ENCODE measurements at places on chromosomes 11 and 22.

- DNase-seq, result no peak
Measured at GRCh38 chr11:2913019-2913431, 16.2 kb downstream of the PHLDA2 start.

DNA sequence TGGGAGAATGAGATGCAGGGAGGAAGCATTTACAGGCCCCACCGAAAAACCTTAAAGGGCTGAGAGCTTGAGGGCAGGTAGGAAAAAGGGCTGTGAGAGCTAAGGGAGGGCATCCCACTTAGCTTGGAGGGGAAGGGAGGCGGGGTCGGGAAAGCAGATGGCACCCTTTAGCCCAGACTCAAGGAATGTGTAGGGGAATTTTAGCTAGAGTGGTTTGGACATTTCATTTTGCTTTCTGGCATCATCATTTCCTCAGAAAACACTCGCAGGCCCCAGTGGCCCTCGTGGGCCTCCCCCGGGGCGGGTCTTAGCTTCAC is 846 bp upstream of the STIM1 start:
- DNase-seq, result no peak

GRCh38 chr11:1847926-1848639 is 4.8 kb upstream of the LSP1 start:
- DNase-seq, result no peak

GRCh38 chr11:107496011-107496410 is 38.4 kb upstream of the CWF19L2 start:
- no peak for DNase-seq

GRCh38 chr11:122234257-122234656 is 118.2 kb upstream of the BLID start:
- DNase-seq, result no peak

DNA sequence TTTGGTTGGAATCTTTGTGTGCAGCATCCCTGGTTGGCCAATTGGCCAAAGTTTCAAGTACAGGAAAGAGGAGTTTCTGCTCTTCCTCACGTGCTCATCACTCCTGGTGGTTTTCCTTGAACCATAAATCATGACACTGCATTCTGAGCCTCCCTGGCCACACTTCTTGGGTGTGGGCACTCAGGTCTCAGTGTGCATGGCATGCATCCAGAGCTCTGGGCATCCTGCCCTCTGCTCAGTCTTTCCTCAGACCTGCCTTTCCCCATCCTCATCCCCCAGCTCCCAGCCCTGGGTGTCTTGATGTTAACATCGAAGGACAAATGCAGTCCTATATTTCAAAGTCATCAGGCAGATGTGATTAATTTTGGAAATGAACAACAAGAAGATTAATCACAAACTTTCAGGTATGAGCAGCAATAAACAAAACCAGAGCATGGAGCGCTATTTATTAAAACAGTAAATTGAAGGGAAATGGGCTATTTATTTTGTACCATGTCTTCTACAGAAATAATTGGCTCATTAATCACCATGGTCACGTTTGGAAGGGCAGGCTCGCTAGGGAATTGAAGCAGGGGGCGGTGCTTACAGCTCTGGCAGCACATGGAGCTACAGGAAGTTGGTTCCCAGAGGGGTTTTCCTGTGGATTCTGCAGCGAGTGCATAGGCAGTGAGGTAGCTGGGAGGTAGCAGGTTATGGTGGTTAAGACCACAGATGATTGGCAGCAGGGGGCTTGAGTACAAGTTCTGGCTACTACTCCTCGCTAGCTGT is 89.6 kb downstream of the CSNK2A3 start:
- DNase-seq, result peak; percentile 32

- DNase-seq, result no peak
Measured at GRCh38 chr11:62712861-62713260, 5.4 kb downstream of the GNG3 start.

- no peak for DNase-seq
Measured at GRCh38 chr22:23098718-23099530, 28.6 kb downstream of the GNAZ start.

- DNase-seq, result no peak
Measured at GRCh38 chr11:72426758-72427157, 7.6 kb downstream of the CLPB start.

DNA sequence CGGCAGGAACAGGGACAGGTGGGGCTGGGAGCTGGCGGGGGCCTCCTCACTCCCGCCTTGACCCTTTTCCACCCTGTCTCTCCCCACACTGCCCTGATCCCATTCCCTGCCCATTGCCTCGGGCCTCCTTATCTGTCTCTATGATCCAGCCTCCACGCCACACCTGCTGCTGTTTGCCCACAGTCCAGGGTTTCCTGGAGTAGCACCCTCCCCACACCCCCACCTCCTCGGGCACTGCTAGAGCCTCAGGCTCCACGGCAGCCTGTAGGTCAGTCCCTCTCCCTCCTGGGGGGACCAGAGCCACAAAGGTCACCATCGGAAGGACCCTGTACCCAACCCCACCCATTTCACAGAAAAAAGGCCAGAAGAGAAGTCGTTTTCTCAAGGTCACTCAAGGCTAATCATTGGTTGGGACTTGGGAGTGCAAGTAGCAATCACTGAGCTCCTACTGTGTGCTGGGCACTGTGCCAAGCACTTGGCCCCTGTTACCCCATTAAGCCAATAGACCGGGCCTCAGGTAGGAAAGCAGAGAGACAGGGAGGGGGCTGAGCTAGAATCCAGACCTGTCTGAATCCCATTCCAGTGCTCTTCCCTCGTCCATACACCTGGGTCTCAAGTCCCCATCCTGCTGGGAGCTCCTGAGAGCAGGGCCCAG is 71.8 kb downstream of the PDE2A start:
- DNase-seq, result no peak

DNA sequence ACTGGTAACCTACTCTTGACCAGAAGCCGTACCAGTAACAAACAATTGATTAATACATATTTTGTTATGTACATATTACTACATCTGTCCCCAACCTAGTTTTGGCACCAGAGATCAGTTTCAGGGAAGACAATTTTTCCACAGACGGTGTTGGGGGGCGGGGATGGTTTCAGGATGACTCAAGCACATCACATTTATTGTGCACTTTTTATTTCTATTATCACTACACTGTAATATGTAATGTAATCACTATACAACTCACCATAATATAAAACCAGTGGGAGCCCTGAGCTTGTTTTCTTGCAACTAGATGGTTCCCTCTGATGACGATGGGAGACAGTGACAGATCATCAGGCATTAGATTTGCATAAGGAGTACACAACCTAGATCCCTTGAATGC is 15.5 kb downstream of the DGCR8 start:
- no peak for DNase-seq

- DNase-seq, result peak; percentile 66
Measured at GRCh38 chr11:116563028-116563711, 209.6 kb downstream of the BUD13 start.

GRCh38 chr11:7787239-7787638 is 9.5 kb downstream of the OR5P2 start:
- no peak for DNase-seq

GRCh38 chr11:130633466-130633865 is 185.0 kb downstream of the ADAMTS15 start:
- DNase-seq, result no peak

- no peak for DNase-seq
Measured at GRCh38 chr11:64768300-64768694, 8.5 kb upstream of the PYGM start.

GRCh38 chr11:26442131-26442530 is 110.2 kb downstream of the ANO3 start:
- DNase-seq, result no peak

- peak; percentile 88 for DNase-seq
Measured at GRCh38 chr11:64007629-64008282, 21.5 kb downstream of the OTUB1 start.

GRCh38 chr11:73059915-73060314 is 82.2 kb downstream of the FCHSD2 start:
- DNase-seq, result no peak

- no peak for DNase-seq
Measured at GRCh38 chr11:130534551-130534950, 86.1 kb downstream of the ADAMTS15 start.

DNA sequence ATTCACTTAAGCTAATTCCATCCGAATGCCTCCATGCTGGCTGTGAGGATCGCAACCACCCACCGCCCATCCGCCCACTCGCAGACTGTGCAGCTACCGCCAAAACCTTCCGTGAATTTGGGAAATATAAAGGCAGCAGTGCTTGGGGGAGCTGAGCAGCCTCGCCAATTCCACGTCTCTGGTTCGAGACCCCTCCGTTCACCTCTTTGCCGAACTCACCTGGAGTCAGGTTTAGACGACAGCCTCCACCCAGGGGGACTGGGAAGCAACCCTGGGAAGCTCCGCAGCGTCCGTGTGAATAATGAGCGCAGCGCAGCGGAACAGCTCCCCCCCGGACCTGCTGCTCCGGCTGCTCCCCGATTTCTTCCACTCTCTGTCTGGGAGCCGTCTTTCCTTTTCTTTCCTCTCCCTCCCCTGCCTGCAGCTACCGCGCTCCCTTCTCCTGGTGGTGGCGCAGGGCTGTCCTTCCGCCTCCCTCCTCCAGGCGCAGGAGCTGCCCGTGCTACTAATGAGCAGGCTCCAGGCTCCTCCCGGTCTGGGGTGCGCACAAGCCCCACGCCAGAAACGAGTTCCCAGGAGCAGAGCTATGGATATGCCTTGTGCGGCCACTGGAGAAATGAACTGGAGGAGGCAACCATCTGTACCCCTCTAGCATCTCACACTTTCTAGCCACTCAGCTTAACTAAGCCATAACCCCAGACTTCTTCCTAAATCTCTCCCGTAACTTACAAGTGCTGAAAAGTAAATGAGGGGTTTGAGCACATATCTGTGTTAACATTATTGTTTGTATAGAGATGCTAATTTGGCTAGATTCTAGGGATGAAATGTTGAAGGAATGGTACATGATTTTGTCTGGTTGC is 107.3 kb downstream of the XKR3 start:
- peak; percentile 26 for DNase-seq

DNA sequence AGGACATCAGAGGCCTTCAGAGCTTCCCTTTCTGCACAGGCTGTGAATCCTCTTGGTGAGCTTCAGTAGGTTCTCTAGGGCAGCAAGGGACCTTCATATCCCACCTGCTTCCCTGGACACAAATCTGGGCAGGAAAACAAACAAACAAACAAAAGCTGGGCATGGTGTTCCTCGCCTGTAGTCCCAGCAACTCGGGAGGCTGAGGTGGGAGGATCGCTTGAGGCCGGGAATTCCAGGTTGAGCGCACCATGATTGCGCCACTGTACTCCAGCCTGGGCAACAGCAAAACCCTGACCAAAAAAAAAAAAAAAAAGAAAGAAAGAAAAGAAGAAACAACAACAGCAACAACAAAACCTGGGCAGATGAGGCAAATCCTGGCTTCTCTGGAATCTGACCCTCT is 92.9 kb downstream of the CEP164 start:
- no peak for DNase-seq

GRCh38 chr11:126147208-126148111 is 64.0 kb downstream of the RPUSD4 start:
- DNase-seq, result no peak

DNA sequence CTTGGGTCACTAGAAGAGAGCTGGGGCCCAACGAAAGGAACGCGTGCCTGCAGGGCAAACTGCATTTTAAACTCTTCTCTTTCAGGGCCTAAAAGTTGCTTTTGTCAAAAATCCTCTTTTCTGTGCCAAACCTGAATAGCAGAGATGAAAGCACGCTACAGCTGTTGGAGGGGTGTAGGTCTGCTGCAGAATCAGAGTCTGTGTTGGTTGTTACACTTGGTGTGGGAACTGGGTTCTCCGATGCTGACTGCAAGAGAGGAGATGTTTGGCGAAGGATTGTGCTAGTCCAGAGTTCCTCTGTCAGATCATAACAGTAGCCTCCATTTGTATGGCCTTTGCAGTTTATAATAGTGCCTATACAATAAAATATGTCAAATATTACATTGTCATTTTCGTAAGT is 41.8 kb downstream of the BARX2 start:
- DNase-seq, result no peak

GRCh38 chr11:9626496-9627394 is 37.1 kb upstream of the SWAP70 start:
- no peak for DNase-seq

DNA sequence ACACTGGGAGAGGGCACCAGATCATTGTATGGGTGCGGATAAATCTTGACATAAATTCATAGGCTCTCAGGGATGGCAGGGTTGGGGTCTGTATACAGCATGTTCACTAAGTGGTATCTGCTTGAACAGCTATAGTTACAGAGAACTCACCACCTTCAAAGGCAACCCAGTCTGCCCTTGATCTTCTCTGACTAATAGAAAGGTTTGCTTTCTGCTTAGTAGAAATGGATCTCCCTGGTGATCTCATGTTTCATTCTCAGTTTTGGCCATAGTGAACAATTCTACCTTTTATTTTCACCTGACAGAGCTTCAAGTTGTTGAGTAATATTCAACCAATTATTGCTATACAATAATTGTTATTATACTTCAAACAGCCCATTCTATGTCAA is 32.4 kb downstream of the CNTF start:
- DNase-seq, result no peak

DNA sequence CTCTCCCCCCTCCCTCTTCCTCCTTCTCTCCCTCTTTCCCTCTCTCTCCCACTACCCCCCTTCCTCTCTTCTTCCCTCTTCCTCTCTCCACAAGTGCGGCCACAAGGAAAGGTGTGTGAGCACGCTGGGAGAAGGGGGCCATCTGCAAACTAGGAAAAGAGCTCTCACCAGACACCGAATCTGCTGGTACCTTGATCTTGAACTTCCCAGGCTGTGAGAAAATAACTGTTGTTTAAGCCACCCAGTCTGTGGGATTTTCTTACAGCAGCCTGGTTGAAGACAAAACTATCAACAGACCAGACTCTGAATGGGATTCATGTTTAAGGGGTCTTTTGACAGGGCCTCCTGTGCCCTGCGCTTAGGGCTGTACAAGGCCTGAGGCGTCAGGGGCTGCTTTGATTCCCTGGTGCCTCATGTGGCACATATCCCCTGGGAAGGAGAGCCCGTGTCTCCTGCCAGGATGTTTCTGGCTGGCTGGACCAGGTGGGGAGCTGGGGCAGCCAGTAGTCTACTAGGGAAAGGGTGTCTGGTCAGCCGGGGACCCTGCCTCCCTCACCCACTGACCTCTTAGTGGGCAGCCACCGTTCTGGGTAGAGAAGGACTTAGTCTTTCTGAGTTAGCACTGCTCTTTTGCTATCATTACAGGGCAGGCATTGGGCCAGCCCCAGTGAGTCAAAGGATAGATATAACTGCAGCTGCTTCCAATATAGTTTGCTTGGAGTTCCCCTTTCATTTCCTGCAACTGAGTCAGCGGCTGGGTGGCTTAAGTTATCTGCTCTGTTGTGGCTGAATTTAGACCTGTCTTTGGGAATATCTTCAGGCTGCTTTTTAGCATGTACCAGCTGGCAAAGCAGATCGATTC is 6.2 kb downstream of the PANX1 start:
- DNase-seq, result peak; percentile 31

GRCh38 chr11:12453243-12453642 is 75.9 kb downstream of the PARVA start:
- no peak for DNase-seq

GRCh38 chr11:57644748-57645688 is 4.7 kb downstream of the YPEL4 start:
- peak; percentile 93 for DNase-seq
